ENCODE measurements at places on chromosomes 2 and 18. TPM values are rescaled to one million over a fixed set of nuclear protein-coding genes. Genes with fewer than 3 reads are reported as not detected.

DNA sequence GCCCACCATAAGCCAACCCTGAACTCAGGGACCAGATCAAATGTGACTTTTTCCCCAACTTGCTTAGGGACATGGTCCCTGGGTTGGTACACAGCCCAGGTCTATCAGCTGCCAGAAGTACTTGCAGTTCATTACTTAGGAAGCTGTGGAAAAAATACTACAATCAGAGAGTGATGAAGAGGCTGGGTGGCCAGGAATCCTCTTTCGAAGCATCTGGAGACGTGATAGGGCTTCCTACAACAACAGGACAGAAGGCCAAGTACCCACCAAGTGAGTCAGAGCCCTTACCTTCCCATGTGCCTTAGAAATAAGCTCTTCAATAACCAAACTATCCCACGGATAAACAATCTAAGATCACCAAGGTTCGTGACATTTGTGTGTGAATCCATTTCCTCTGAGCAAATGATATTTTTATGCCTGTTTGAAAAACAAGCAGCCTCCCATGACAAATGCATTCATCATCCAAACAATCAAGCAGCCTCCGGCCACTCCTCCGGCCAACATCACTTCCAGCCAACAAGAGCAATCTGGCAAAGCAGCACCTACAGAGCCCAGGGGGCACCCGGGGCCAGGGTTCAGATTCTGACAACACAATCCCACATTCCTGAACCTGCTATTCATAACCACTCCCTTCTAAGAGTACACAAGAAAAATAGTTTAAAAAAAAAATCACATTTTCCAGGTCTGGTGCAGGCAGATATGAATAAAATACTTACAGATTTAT is 26.4 kb downstream of the TBC1D8 start:
- DNase-seq: peak; percentile 98

DNA sequence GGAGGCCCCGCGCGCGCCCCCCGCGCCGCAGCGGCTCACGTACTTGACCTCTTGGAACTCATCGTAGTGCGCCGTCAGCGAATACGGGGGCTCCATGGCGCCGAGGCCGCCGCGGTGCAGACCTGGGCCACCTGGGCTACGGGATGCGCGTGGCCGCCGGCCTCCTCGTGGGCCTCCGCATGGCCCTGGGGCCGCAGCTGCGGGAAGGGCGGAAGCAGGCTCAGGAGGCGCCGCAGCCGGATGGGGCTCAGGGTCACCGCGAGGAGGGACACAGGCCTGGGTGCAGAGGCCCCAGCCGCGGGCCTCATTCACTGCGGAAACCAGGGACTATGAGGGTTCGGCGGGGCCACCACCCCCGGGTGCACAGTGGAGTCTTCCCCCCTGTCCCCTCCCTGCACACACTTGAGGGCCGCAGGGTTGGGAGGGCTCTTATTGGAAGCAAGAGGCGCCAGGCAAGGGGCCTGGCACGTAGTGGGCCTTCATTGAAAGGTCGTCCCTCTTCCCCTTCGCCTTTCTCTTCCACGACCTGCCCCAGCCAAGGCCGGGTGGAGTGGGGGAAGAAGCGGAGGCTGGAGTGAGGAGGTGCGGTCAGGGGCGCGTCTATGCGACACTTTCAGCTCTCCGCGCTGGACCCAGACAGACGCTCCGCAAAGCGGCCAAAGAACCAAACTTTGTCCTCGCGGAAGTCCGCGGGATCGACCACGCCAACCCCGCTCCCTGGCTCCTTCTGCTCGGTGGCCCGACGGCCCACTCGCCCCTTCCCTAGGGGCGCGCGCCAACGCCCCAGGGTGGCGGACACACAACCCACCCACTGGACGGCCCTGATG is 863 bp downstream of the ECEL1 start:
- no peak for DNase-seq

The EPHA4 gene
- 3.4 TPM for total RNA-seq

The NGEF gene
- total RNA-seq: 17.8 TPM

The PJVK gene
- 3.7 TPM for total RNA-seq
